ENCODE measurements at places on chromosomes 13 and 19. TPM values are rescaled to one million over a fixed set of nuclear protein-coding genes. Genes with fewer than 3 reads are reported as not detected.
A peak's percentile ranks its signal among the peaks of the same experiment; 100 is the strongest.

The CAPS gene
- total RNA-seq = 3.5 TPM

- DNase-seq = no peak
Measured at GRCh38 chr19:52198678-52199077, 8.8 kb downstream of the PPP2R1A start.

DNA sequence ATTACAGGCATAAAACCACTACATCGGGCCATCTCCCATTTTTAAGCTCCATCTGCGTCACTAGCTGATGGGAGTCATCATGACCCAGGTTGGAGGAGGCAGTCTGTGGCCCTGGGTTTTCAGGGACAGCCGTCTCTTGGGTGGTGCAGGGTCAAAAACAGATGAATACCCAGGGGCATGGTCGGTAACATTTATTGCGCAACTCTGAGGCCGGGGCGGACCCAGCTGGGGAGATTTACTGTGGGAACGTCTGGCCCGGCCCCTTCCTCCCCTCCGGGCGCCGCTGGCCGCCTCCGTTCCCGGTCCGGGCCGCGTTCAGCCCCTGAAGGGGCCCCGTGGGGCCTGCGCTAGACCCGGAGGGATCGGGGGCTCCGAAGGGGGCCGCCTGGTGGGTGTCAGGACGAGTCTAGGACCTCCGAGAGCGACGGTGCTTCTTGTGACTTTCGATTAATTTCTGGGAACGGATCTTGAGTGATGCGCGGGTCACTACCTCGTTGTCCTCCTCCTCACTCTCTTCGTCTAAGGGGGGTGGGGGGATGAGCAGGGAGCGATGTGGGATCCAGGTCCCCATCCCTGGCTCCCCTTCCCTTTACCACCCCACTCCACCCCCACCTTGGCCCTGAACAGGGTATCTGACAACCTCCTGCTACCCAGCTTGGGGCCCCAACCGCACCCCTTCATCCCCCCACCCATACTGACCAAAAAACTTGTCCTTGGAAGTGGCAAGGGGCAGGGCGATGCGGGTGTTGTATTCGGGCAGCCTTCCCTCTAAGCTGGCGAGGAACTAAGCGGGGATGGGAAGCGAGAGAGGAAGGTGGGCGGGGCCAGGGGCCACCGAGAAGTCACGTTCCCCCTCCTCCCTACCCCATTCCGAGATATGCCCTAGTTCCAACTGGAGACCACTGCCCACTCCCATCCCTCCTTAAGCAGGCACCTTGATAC is 1.6 kb upstream of the RGL3 start:
- peak; percentile 27 for DNase-seq

The CYP2A7 gene
- total RNA-seq = not detected

GRCh38 chr13:50699874-50700663 is 143.4 kb downstream of the DLEU7 start:
- DNase-seq = peak; percentile 29

The LILRA1 gene
- not detected for total RNA-seq

- DNase-seq = no peak
Measured at GRCh38 chr19:8194528-8195267, 14.5 kb upstream of the CERS4 start.

GRCh38 chr13:110405597-110406450 is 98.7 kb downstream of the COL4A2 start:
- DNase-seq = peak; percentile 8

DNA sequence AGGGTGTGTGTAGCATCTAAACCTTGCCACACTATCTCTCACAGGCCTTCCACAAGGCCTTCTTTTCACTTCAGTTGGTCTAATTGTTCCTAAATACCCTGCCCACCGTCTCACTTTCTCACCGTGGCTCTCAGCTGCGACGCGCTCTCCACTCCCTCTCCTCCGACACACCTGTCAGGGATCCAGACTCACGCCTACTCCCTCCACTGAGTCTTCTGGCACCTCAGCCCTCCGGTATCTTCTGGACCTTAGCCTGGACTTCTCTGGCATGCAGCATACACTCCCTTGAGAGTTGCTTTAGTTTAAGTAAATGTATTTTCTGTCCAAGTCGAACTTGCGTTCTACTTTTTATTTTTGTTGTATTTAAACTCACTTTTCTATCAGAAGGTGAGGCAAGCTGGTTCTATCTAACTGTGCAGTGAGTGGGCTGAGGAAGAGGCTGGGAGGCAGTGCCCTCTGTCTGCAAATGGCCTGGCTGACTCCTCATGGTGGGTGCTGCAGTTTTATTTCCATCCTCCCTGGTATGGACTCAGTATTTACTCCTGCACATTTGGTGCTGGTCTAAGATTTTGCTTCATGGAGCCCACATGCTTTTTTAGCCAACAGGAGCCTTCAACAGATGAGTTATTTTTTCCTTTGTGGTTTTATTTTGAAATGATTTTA is 28.5 kb upstream of the ARGLU1 start:
- DNase-seq = peak; percentile 43

GRCh38 chr19:34994643-34995541 is 5.2 kb upstream of the GRAMD1A start:
- peak; percentile 27 for DNase-seq

The MBD3L2 gene
- not detected for total RNA-seq
